ENCODE measurements at places on chromosomes 5 and 9. TPM values are rescaled to one million over a fixed set of nuclear protein-coding genes. Genes with fewer than 3 reads are reported as not detected.

- H3K4me3 ChIP-seq = no peak overlapping the region
- no peaks in the 10 kb centered on the region for H3K27me3 ChIP-seq
- no peaks in the 10 kb centered on the region for H3K36me3 ChIP-seq
- H3K27ac ChIP-seq = no peak overlapping the region
- H3K4me1 ChIP-seq = no peaks in the 10 kb centered on the region
- DNase-seq = no peak
These were observed 117.4 kb downstream of the CCDC171 start for GRCh38 chr9:15670246-15670645.

DNA sequence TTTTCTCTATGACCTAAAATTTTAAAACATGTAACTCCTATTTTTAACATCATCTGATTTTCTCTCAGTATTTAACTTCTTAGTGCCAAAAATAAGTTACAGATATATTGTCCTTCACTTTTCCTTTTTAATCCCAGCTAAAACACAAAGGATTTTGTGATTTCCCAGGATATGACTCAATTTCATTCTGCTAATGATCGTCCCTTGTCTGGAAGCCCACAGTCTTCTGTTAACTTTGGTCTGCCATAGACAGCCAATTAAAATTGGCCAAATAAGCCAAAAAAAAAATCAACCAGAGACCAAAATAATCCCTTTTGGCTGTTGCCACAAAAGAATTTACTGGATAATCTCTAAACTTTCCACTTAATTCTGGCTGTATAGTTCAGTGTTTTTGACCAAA is 124.5 kb upstream of the FST start:
- peaks cover 41% of the 10 kb centered on the region for H3K4me1 ChIP-seq
- no peaks in the 10 kb centered on the region for H3K36me3 ChIP-seq
- H3K4me3 ChIP-seq = no peak overlapping the region

DNA sequence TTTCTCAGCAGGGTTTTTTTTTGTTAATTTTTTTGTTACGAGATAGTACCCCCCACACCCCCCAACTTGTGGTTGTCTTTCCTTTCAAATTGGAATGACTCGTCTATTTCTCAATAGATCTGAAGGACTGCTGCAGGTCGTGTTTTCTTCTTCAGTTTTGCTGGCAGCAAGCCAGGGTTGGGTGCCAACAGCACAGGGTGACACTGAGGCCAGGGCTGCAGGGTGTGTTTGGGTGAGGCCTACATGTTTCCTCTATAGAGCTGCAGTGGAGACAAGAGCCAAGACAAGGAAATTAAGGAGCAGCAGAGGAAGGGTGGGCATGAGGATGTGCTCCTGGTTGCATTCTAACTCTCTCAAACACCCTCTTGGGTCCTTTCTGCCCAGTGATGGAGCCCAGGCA is 52.2 kb downstream of the NXNL2 start:
- no peaks in the 10 kb centered on the region for H3K36me3 ChIP-seq
- no peak overlapping the region for H3K4me3 ChIP-seq
- H3K27ac ChIP-seq = no peak overlapping the region
- DNase-seq = no peak

- no peaks in the 10 kb centered on the region for H3K27me3 ChIP-seq
- no peak overlapping the region for H3K4me3 ChIP-seq
- no peak for DNase-seq
- no peak overlapping the region for H3K27ac ChIP-seq
- peaks cover 26% of the 10 kb centered on the region for H3K4me1 ChIP-seq
These were observed 8.4 kb downstream of the GNAQ start for GRCh38 chr9:78023003-78023741.

- no peaks in the 10 kb centered on the region for H3K27me3 ChIP-seq
- no peak overlapping the region for H3K27ac ChIP-seq
- DNase-seq = peak; percentile 70
- no peaks in the 10 kb centered on the region for H3K36me3 ChIP-seq
- H3K4me1 ChIP-seq = no peaks in the 10 kb centered on the region
These were observed 260.3 kb upstream of the ADAMTS16 start for GRCh38 chr5:4879693-4880303.

DNA sequence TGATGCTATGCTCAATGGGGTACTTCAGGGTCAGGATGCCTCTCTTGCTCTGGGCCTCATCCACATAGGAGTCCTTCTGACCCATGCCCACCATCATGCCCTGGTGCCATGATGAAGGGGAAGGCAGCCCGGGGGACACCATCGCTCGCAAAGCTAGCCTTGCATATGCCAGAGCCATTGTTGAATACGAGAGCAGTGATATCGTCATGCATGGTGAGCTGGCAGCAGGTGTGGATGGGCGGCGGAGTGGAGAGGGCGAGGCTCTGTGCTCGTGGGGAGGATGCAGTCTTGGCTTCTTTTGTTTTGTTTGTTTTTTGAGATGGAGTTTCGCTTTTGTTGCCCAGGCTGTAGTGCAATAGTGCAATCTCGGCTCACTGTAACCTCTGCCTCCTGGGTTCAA is 17.2 kb upstream of the SPZ1 start:
- no peak overlapping the region for H3K27ac ChIP-seq
- H3K4me1 ChIP-seq = no peaks in the 10 kb centered on the region
- no peaks in the 10 kb centered on the region for H3K27me3 ChIP-seq
- no peak overlapping the region for H3K4me3 ChIP-seq
- no peak for DNase-seq
- no peaks in the 10 kb centered on the region for H3K36me3 ChIP-seq

DNA sequence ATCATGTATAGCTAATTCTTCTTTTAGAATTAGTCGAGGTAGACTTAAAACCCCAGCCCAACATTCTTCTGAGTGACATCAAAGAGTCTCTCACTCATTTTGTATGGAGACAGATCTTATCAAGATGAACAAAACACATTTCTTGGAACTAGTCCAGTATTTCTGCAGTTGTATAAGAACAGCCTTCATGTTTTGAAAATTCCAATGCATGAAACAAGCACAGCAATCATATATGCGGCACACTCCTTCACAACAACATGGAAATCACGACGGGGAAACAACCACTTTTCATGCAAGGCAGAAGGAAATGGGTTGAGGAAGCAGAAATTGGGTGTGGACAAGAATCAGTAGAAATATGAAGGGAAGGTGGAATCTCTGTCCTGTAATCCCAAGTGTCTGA is 113.8 kb downstream of the PLK2 start:
- H3K27ac ChIP-seq = no peak overlapping the region
- no peak for DNase-seq
- no peaks in the 10 kb centered on the region for H3K27me3 ChIP-seq
- H3K4me3 ChIP-seq = no peak overlapping the region

- H3K36me3 ChIP-seq = no peaks in the 10 kb centered on the region
- no peak overlapping the region for H3K4me3 ChIP-seq
- no peaks in the 10 kb centered on the region for H3K27me3 ChIP-seq
- no peaks in the 10 kb centered on the region for H3K4me1 ChIP-seq
- H3K27ac ChIP-seq = no peak overlapping the region
- peak; percentile 35 for DNase-seq
These were observed 73.1 kb downstream of the HSPA4 start for GRCh38 chr5:133124891-133125290.

DNA sequence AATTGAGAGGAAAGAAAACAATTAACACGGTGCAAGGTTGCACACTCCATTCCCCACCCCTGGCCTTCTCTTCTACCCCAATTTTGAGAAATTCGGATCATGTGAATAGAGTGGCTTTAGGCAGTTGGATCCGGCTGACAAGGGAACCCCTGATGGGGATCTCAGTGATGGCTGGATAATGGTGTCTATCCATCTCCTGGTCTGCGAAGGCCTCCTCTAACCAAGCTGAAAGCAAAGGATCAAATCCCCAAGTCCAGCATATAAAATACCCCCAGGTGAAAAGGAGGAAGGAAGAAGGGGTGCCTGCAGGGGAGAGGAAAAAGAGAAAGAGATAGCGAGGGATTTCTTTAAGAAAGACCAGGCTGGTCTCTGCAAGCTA is 16.0 kb downstream of the NR2F1 start:
- peaks cover 4% of the 10 kb centered on the region for H3K4me1 ChIP-seq
- no peaks in the 10 kb centered on the region for H3K27me3 ChIP-seq
- no peak overlapping the region for H3K4me3 ChIP-seq
- DNase-seq = no peak
- no peaks in the 10 kb centered on the region for H3K36me3 ChIP-seq
- no peak overlapping the region for H3K27ac ChIP-seq

- no peak overlapping the region for H3K27ac ChIP-seq
- no peaks in the 10 kb centered on the region for H3K27me3 ChIP-seq
- H3K36me3 ChIP-seq = no peaks in the 10 kb centered on the region
- DNase-seq = no peak
- H3K4me3 ChIP-seq = no peak overlapping the region
These were observed 302.5 kb downstream of the CDH18 start for GRCh38 chr5:19685473-19685872.

DNA sequence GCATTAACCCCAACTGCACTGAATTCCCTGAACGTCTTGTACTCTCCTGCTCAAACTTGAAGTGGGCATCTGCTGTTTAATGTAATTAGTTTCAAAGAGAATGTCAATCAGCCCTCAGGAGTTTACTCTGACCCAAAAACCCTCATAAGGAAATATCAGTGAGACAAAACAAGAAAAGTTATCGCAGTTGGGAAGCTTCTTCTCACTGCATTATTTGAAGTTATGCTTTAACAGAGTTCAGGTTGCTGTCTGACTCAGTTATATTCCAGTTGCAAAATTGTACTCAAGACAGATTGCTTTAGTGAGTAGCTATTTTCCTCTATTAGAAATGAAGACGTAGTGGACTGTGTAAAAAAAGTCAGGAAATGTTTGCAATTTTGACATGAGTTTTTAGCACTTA is 52.1 kb downstream of the PPIC start:
- peaks cover 7% of the 10 kb centered on the region for H3K4me1 ChIP-seq
- H3K27ac ChIP-seq = no peak overlapping the region
- no peaks in the 10 kb centered on the region for H3K36me3 ChIP-seq

DNA sequence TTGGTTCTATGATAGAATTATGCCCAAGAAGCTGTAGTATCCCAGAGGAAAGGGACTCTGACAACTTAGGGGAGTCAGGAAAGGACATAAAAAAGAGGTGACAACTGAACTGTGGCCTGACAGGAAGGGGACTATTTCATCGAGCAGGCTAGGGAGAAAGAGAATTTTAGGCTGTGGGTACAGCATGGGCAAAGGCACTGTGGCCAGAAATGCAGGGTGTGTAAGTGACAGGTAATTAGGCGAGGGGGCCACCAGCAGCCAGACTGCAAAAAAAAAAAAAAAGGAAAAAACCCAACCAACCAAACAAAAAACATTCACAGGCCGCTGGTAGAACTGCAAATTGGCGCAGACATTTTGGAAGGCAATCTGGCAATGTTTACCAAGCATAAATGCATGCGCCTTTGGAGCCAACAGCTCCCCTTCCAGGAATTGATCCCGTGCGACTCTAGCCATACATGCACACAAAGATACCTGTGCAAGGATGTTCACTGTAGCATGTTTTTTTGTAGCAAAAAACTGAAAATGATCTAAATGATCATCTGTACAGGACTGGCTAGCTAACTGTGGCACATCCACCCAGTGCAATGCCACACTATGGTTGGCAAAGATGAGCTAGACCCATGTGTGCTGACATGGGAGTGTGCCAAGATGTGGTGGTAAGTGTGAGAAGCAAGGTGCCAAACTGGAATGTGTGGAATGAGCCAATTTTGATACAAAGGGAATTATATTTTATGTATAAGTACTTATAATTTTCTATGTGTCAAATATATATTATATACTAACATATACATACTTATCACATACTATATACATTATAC is 1.1 kb downstream of the EIF4E1B start:
- no peaks in the 10 kb centered on the region for H3K36me3 ChIP-seq
- H3K27ac ChIP-seq = no peak overlapping the region
- peaks cover 91% of the 10 kb centered on the region for H3K27me3 ChIP-seq

- H3K36me3 ChIP-seq = no peaks in the 10 kb centered on the region
- no peaks in the 10 kb centered on the region for H3K27me3 ChIP-seq
- no peak for DNase-seq
- H3K4me1 ChIP-seq = no peaks in the 10 kb centered on the region
- no peak overlapping the region for H3K4me3 ChIP-seq
These were observed 100.7 kb downstream of the CACNA1B start for GRCh38 chr9:137978262-137978714.

GRCh38 chr9:4665357-4665756 is 923 bp downstream of the SPATA6L start:
- no peak overlapping the region for H3K27ac ChIP-seq
- no peaks in the 10 kb centered on the region for H3K36me3 ChIP-seq
- peaks cover 19% of the 10 kb centered on the region for H3K4me1 ChIP-seq
- no peak overlapping the region for H3K4me3 ChIP-seq
- no peaks in the 10 kb centered on the region for H3K27me3 ChIP-seq

- no peak for DNase-seq
- H3K4me1 ChIP-seq = no peaks in the 10 kb centered on the region
- H3K4me3 ChIP-seq = no peak overlapping the region
- H3K36me3 ChIP-seq = no peaks in the 10 kb centered on the region
- H3K27me3 ChIP-seq = no peaks in the 10 kb centered on the region
These were observed 2.1 kb downstream of the PCDHA8 start for GRCh38 chr5:140842798-140843733.

DNA sequence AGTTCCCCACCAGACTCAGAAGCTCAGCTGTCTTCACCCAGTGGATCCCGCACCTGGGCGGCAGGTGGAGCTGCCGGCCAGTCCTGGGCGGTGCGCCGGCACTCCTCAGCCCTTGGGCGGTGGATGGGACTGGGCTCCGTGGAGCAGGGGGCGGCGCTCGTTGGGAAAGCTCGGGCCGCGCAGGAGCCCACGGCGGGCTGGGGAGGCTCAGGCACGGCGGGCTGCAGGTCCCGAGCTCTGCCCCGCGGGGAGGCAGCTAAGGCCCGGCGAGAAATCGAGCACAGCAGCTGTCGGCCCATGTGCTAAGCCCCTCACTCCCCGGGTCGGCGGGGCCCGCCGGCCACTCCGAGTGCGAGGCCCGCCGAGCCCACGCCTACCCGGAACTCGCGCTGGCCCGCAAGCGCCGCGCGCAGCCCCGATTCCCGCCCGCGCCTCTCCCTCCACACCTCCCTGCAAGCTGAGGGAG is 560.0 kb downstream of the BRINP1 start:
- H3K27me3 ChIP-seq = no peaks in the 10 kb centered on the region
- DNase-seq = no peak
- H3K27ac ChIP-seq = no peak overlapping the region
- no peaks in the 10 kb centered on the region for H3K4me1 ChIP-seq
- no peak overlapping the region for H3K4me3 ChIP-seq
- no peaks in the 10 kb centered on the region for H3K36me3 ChIP-seq

GRCh38 chr5:72380492-72381274 is 60.5 kb downstream of the PTCD2 start:
- H3K36me3 ChIP-seq = no peaks in the 10 kb centered on the region
- DNase-seq = no peak
- no peak overlapping the region for H3K27ac ChIP-seq
- H3K4me3 ChIP-seq = no peak overlapping the region
- no peaks in the 10 kb centered on the region for H3K27me3 ChIP-seq

DNA sequence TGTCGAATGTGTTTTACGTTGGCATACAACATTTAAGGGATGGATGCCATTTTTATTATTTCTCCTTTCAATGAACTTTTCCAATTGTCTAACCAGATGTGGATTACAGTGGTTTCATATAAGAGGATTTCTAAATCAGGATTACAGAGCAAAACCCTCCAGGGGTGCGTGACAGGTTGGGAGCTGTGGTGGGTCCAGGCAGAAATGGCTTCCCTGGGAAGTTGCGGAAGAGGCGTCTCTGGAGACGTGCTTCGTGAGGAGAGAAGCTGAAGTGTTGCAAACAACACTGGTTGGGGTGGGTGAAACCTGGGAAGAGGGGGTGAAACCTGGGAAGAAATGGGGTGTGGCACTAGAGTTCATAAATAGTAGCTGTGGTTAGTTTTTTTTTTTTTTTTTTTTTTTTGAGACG is 4.5 kb upstream of the RPL26L1 start:
- DNase-seq = peak; percentile 93
- H3K4me3 ChIP-seq = peak overlapping the region; percentile 16
- peaks cover 23% of the 10 kb centered on the region for H3K36me3 ChIP-seq
- peaks cover 85% of the 10 kb centered on the region for H3K4me1 ChIP-seq

MRPL36 gene
- 72.8 TPM for total RNA-seq
